ENCODE measurements at places on chromosomes 6 and 20. TPM values are rescaled to one million over a fixed set of nuclear protein-coding genes. Genes with fewer than 3 reads are reported as not detected.

Gene WFDC9
- not detected for total RNA-seq

Gene MMP24
- 0.10 TPM for total RNA-seq

Gene SAMD10
- 4.5 TPM for total RNA-seq

Gene SH3BGRL2
- 8.8 TPM for total RNA-seq

Gene HLA-G
- total RNA-seq: not detected

Gene FOXQ1
- 5.6 TPM for total RNA-seq

Gene FAM83C
- not detected for total RNA-seq

DNA sequence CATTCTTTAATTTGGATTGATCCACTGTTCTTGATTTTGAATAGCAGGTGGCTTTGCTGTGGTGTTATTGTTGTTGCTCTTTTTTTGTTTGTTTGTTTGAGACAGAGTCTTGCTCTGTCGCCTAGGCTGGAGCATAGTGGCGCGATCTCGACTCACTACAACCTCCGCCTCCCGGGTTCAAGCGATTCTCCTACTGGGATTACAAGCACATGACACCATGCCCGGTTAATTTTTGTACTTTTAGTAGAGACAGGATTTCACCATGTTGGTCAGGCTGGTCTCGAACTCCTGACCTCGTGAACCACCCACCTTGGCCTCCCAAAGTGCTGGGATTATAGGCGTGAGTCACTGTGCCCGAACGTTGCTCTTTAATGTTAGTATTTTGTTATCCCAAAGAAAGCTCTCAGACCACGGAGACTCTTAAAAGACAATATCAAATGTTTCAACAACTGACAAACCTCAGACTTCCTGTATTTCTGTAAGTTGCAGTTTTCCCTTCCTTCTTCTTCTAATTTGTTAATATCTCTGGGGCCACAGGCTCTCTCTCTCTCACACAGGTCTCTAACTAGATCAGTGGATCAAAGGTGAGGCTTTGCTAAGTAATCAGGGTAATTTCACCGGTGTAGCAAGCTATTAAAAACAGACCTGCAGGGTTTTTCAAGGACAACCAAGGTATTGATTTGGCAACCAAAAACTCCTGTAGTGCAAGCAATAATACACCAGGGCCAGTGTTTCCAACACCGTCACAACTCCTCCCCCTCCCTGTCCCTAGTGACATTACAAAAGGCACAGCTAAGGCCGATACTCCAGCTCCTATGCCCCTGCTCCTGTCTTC is 48.8 kb upstream of the ZNF217 start:
- peak; percentile 66 for DNase-seq

- peak; percentile 66 for DNase-seq
Measured at GRCh38 chr6:27157459-27158315, 89.8 kb upstream of the PRSS16 start.

DNA sequence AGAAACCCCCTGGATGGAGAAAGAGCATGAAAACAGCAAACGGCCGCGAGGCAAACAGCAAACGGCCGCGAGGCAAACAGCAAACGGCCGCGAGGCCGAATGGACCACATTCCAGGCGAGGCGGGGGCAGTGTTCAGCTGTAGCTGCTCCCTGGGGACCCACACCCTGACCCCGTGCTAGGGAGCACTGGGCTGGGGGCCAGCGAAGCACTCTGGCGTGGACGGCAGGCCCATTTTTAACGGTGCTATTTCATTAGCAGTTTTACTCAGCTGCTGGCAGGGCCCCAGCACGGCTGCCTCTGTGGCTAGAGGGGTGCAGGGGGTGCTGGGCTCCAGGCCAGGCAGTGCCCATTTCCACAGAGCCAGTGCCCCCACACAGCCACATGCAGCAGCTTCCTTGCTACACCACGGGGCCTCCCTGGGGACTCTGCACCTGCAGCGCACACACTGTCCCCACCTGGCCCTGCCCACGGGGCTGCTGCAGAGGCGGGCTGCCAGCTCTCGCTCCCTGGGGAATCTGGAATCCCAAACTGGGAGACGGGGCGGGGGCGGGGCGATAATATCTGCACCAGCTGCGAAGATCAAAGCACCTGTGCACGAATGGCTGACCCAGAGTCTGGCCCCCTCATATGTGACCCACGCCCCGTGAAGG is 35.6 kb upstream of the SLCO4A1 start:
- DNase-seq: no peak

DNA sequence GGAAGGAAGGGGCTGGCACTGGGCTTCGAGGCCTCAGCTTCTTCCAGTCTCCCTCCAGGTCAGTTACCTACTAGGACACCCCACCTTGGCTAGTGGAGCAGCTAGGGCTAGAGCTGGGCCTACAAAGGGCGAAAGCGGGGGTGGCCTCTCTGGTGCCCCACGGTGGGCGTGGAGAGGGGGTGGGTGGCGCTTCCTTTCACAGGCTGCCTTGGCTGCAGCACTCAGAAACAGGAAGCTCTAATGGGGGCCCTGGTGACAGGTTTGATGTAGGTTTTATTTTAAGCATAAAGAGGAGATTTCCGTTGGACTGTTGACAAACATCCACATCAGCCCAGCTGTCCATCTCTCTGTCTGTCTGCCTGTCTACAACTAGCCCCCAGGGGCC is 13.4 kb downstream of the FAM110A start:
- DNase-seq: no peak

DNA sequence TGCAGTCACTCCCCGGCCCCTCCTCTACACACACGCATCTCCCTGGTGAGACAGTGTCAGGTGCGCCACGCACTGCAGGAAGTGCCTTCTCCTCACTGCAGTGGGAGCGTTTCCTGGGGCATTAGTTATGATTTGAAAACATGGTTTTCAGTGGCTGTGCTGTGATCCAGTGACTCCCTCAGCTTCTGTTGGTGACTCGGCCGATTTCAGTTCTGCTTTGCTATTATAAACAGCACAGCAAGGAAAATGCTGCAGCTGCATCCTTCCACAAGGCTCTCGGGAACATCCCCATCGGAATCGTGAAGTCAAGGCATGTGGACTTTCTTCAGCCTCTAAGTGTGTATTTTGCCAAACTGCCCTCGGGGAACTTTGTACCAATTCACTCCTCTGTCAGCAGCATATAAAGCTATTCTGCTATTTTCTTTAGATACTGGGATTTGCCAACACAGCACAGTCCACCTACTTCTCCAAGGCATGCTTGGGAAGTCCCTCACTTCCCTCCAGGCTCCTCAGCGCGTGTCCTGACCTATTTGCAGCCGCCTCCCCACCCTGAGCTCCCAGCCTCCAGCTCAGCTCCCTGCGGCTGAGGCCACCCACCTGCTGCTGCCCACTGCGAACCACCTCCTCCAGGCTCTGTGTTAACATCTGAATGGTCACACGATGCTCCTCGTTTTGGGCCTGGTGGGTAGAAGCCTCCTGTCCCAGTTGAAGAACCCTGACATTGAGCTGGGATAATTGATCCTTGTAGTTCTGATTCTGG is 54.5 kb downstream of the GINS1 start:
- no peak for DNase-seq

- DNase-seq: no peak
Measured at GRCh38 chr6:161637658-161638057, 363.8 kb upstream of the AGPAT4 start.

DNA sequence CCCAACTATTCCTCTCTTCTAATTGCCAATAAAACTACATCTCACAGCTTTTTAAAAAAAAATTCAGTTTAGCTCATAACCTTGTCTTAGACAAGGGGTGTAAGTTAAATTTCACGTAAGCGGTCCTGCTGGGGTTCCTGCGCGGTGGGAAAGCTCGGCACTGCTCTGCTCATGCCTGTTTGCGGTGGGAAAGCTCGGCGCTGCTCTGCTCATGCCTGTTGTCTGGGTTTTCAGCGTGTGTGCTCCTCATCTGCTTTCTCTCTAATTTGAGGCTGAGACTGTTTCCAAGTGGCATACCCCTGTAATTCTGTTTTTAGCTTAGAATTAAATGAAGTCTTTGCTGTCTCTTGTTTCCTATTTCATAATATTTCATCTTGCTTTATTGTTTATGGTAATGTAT is 18.6 kb downstream of the ARID1B start:
- no peak for DNase-seq

DNA sequence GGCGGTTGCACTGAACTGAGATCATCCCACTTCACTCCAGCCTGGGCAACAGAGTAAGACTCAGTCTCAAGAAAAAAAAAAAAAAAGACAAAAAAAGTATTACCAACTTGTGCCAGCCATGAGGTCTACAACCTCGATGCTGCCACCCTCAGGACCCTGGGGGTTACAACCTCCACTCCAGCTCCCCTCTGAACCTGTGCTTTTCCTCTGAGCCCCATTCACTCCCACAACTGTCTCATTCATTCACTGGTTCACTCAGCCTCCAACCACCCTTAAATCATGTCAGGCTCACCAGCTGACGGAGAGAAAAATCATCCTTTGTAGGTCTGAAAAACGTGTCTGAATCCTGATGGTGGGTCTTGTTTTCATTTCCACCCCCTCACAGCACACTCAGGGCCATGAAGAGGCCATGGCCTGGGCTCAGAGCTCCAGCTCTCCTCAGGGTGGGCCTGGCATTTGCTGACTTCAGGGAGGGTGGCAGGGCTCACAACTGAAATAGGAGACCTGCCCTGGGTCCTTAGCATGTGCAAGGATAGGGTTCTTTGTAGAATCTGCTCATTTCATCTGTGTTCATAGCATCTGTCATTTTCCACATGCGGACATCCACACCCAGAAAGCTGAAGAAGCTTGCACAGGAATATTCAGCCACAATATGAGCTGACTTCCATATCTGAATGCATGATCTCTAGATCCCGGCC is 1.9 kb upstream of the ULBP1 start:
- peak; percentile 44 for DNase-seq

Data from MCF 10A (cell line).